ENCODE measurements at places on chromosomes 13 and 19.

- DNase-seq = no peak
These were observed 3.4 kb downstream of the HMG20B start for GRCh38 chr19:3575949-3576673.

DNA sequence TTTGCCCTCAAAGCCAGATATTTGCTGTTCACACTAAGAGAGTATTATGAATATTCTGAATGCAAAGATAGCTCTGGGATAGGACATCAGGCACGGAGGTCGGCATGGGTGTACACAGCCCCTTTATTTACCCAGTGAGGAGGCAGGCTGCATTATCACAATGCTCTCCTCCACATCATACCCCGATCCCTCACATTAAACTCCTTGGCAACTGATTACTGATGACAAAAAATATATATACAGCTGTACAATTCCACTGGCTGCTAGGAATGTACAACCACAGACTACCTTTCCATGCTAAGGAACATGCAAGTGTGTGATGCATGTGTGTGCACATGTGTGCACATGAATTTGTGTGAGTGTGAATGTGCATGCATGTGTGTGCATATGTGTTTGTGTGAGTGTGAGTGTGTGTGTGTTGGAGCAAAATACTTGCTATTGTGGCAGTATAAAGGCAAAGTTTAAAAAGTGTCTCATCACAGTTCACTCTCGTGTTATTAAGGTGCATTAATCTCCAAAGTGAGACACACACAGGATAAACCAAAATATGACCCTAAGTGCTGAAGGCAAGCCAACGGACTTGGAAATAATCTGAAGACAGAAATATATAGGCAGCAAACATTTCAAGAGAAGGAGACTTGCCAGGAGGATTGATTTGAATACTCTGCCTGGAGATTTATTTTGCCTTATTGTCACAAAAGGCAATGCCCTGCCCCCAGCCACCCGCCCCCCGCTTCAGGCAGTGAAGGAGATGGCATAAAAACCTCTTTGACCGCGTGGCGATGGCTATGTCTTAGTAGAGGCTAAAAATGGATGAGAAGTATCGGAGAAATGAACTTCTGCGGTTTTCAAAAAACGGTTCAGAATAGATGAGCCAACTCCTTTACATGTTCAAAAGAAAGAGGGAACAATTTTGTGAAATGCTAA, 274.8 kb downstream of the TSHZ3 start:
- peak; percentile 16 for DNase-seq

DNA sequence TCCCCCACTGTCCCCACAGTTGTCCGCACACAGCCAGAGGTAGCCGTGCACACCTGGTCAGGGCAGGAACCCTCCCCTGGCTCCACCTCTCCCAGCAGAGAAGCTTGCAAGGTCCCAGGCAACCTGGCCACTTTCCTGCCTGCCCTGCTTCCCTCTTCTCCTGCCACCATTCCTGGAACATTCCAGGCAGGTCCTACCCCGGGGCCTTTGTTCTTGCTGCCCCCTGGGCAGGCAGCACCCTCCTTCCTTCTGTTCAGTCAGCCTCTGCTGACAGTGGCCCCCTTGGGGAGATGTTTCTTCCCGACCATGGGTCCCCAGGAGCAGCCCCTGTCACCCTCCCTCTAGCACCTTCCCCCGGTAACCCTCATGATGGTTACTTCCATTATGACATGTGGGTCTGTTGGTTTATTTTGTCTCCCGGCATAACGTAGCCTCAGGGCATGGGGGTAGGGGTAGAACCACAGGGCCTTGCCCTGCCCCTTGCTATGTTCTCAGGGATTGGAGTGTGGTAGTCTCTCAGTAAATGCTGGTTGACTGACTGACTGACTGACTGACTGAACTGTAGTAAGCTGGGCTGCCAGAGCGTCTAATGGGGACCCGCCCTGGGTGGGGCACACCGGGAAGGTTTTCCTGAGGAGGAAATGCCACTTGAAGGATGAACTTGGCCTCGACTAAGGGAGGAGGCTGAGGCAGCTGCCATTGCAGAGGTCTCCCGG, 10.8 kb downstream of the PAK4 start:
- no peak for DNase-seq

DNA sequence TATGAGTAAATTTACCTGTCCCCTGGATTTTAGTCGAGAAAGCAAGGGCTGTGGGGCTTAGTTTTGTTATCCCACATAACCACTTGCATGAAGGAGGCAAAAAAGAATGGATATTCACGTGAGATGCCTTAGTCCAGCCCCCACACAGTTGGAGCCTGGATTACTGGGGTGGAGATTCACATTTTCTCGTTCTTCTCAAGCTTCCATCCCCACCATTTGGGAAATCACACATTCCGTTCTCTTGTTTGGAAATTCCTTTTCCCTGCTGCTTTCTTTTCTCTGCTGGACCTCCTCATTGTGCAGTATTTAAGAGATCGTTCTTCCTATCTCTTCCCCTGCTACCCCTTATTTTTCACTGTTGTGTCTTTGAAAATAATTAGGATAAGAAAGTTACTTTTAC, 45.1 kb upstream of the FARP1 start:
- DNase-seq = peak; percentile 43

DNA sequence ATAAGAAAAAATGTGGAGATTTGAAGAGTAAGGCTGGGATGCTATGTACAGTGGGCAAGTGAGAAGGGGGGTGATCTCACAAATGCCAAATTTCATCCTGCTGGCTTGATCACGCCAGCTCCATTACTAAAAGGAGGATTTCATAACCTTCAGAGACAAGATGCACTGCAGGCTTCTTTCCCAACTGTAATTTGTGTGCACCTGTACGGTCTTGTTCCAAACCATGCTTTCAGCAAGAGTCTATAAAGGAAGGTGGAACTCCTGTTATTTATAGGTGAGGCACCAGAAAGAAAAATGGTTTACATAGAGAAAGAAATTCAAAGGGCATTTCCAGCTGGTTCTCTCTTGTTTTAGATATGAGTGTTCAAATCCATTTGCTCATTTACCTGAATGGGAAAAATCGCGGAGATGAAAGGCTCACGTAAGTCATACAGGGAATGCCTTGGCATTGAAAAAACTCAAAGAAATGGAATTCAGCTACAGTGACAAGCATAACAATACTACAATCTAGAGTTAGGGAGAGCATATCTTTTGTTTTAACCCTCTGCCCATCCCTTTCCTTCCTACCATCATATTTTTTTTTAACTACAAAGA, 13.3 kb downstream of the EFNB2 start:
- no peak for DNase-seq

DNA sequence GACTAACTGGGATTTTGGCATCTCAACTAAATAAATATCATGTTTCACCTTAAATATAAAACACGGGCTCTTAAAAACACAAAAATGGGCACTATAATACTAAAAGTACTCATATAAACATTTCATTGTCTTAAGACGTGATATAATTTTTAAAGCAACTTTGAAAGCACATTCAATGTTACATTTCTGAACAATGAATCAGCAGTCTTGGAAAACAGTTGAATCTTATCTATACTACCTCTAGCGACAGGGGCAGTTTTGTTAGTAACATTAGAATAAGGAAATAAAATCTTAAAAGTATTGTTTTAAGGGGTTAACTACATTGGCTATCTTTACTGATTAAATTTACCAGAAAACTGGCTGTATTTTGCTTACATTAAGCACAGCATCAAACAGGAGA, 156.9 kb downstream of the UGGT2 start:
- DNase-seq = no peak

- DNase-seq = no peak
These were observed 150.2 kb downstream of the LHFPL6 start for GRCh38 chr13:39452834-39453233.

DNA sequence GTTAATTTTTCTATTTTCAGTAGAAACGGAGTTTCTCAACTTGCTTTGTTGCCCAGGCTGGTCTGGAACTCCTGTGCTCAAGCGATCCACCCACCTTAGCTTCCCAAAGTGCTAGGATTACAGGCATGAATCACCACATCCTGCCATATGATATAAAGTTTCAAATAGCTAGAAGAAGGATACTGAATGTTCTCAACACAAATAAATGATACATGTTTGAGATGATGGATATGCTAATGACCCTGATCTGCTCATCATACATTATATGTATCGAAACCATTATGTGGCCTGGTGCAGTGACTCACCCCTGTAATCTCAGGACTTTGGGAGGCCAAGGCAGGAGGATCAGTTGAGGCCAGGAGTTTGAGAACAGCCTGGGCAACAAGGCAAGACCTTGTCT, 11.5 kb downstream of the CIB3 start:
- DNase-seq = peak; percentile 77

DNA sequence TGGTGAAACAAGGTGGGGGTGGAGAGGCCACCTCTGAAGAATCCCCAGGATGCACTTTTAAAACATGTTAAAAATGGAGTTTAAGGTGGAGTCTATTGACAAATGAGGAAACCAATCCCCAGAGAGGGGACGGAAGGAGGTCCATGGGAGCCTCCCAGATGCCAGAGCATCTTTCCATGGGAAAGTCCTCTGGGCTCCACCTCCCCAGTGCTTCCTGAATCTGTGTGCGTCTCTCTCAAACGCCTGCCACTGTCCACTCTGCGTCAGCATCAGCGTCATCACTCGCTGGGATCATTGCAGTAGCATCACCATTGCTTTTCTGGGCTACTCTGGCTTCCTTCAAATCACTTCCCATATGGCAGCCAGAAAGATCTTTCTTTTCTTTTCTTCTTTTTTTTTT, 6.2 kb downstream of the GPR4 start:
- DNase-seq = no peak

DNA sequence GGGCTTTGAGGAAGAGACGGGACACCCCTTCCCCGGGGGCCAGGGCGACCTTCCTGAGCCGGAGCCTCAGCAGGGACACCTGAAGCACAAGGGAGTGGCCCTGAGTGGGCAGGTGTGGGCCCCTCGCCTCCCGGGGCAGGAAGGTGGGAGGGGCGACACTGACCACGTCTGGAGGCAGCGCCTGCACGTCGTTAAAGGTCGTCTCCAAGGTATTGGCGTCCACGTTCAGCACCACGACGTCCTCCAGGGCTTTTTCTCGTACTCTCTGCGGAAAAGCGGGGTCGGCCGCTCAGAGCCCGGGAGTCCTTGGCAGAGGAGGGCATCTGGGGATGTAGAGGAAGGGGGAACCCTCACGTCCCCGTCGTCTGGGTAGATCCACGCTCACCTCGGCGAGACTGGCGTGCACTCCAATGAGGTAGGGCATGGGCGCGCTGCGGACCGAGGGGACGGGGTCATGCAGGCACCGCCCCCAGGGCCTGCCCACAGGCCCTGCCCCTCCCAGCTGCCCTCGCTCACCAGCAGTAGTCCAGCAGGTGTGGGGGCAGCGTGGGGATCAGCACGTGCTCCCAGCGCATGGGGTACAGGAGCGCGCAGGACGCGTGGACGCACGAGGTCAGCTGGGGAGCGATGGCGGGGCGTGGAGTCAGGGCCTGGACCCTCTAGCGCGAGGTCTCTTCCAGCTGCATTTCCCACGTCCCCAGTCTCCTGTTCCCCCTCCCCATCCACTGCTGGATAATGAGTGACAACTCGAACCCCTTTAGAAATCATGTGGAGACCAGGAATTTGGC, 6.1 kb downstream of the DENND1C start:
- no peak for DNase-seq

DNA sequence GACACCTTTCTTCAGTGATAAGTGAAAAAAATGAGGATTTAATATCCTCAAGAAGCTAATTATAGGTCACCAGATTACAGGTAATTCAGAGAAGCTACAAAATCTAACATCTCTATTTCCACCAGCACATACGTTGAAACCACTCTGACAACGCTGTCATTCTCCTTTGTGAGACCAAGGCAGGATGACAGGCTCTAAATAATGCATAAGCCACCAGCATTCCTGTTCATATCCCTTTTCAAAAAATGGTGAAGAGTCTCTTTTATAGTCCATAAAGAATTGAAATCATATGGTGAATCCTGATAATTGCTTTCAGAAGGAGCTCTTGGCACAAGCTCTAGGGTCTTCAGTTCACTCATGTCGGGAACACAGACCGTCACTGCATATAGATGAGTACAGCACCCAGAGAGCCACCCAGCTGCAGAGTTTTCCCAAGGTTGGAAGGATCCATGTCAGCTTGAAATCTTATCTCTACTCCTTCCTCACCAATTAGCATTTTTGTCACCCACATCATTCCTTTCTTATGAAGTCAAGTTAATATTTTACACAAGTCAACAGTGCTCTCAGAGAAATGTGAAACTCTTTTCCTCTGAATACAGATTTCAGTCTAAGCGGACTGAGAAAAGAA, 431.4 kb downstream of the TBC1D4 start:
- peak; percentile 90 for DNase-seq

- peak; percentile 90 for DNase-seq
These were observed 251.8 kb downstream of the UQCRFS1 start for GRCh38 chr19:28960986-28961705.

DNA sequence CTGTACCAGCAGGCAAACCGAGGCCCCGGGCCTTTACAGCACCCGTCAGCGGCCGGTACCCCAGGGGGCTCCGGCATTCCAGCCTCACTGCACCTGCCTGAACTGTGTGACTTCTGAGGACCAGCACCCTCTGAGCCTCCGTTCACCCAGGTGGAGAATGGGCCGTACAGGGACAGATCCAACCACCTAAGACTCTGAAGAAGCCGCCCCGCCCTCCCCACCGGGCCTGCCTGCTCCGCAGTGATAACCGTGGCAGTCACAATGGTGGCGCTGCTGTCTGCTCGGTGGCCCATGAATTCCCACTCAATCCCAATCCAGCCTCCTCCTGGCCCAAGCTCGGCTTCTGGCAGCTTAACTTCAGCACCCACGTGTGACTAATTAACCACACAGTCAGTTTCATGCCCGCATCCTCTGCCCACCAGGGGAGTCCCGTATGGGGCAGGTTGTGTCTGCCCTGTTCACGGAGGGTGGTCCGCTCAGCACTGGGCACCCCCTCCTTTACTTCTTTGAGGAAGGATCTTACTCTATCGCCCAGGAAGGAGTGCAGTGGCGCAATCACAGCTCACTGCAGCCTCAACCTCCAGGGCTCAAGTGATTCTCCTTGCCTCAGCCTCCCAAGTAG, 3.4 kb downstream of the TCF3 start:
- DNase-seq = no peak

DNA sequence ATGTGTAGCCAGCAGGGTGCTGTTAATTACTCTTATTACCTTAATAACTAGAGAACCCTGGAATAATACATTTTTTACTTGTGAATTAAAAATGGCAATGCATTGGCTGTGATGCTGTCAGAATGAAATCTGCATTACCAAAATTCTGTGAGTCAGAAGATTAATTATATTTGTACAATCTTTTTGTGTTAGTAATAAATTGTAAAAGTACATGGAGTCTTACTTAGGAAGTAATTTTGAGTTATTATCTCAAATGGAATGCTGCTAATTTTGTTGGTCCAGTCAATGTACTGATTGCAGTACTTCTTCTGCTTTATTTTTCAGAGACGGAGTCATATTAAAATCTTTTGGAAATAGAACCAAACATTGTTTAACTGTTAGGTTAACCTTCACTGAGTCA, 152.0 kb upstream of the SLC10A2 start:
- DNase-seq = peak; percentile 19
